ENCODE measurements at places on chromosomes 7 and 10.

- no peak for DNase-seq
Measured at GRCh38 chr10:64753516-64753915, 1232.3 kb downstream of the REEP3 start.

GRCh38 chr10:114420811-114421485 lies 16.6 kb upstream of the AFAP1L2 start:
- DNase-seq = no peak

- no peak for DNase-seq
Measured at GRCh38 chr10:3010816-3011460, 56.4 kb upstream of the PFKP start.

DNA sequence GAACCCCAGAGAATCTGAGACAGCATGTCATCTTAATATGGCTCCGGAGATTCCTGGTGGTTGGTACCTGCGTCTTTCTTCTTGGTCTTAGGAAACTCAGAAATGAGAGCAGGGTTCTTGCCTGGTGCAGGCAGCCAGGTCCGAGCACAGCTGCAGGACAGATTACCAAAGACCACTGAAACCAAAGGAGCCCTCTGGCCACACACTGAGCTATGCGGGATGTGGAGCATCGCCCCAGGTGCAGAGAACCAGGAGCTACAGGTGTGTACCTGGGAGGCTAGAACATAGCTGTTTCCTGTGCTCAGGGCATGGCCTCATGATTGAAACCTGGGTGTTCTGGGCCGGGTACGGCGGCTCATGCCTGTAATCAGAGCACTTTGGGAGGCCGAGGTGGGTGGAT lies 635.4 kb downstream of the CALN1 start:
- no peak for DNase-seq

DNA sequence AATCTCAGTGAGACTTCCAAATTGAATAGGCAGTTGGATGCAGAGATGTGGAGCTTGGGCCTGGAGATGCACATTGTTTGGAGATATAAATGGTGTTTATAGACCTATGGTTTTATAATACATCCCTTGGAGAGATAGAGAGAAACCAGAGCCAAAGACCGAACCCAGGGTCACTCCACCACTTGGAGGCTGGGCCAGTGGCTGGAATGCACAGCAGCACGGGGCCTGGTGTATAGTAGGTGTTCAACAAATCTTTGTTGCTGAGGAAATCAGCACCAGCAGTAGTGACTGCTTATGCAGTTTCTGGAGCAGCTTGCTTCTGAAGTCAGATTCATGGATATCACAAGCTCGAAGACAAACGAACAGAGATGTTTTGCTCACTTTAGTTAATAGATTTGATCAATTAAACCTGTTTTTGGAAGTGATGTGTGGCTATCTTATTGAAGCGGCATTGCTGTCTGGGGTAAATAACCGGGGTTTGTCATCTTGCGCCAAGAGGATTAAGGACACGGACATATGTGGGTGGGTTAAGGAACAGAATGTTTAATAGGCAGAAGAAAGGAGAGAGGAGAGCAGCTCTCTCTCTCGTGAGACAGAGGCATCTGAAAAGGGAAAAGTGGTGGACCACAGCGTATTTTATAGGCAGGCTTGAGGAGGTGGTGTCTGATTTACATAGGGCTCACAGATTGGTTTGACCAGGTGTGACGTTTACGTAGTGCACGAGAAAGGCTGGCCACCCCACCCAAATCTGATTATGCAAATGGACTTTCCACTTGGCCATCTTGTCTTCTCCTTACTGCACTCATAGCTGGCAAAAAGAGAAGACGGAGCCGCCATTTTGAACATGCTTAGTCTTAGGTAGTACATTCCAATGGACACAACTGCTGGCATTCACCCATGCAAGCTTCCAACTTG lies 11.1 kb downstream of the RBP4 start:
- DNase-seq = no peak

- no peak for DNase-seq
Measured at GRCh38 chr7:8035647-8036518, 67.3 kb downstream of the GLCCI1 start.

DNA sequence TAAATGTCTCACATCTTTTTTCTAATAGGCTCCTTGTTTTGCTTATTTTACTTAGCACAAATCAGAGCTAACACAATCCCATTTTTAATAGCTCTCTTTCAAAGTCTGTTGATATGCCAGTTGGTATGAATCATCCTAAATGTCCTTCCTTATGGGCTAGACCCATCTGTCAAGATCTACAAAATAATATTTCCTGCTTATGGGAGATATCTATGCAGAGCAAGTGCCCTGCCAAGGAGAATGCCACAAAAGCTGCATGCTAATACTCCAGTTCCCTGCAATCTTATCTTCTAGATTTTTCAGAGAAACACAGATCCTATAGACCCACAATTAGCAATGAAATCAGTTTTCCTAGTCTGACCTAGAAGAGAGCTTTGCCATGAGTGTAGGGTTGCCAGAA lies 230.8 kb upstream of the NPVF start:
- DNase-seq = no peak

DNA sequence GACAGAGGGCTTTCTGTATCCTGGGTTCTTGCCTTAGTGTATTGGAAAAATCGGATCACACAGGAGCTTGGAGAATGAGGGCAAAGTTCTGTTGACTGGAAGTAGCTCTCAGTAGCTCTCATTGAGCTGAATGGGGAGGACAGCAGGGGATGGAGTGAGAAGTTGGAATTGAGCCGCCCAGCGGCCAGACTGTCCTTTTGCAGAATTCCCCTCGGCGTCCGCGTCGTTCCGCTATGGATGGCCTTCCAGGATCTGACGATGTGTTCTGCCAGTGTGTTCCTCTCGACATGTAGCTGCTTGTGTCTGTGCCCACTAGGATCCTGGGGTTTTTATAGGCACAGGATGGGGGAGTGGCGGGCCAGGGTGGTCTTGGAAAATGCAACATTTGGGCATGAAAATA lies 351.8 kb upstream of the SEMA3A start:
- no peak for DNase-seq

Data from right hindlimb (tissue), 1 donor.